Sigmoid colon (tissue), 7 donors: ENCODE measurements at places on chromosomes 3 and 15. TPM values are rescaled to one million over a fixed set of nuclear protein-coding genes. Genes with fewer than 3 reads are reported as not detected.

DNA sequence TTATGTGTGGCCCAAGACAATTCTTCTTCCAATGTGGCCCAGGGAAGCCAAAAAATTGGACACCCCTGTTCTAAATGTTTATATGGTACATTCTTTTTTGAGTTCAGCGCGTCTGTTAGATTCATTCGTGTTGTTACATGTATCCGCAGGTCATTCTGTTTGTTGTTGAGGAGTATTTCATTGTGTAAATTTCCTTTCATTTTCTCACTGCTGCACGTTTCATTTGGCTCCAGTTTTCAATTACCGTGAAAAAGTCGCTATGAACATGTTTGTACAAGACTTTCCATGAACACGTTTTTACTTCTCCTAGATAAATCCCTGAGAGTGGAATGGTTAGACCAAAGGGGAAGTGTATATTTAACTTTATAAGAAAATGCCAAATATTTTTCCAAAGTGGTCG, 7.5 kb upstream of the OPA1 start:
- H3K27me3 ChIP-seq = no peaks in the 10 kb centered on the region
- H3K4me3 ChIP-seq = no peak overlapping the region
- H3K27ac ChIP-seq = no peak overlapping the region
- H3K4me1 ChIP-seq = no peaks in the 10 kb centered on the region
- DNase-seq = no peak

GRCh38 chr15:95129574-95129973, 898.2 kb downstream of the MCTP2 start:
- H3K27ac ChIP-seq = no peak overlapping the region
- peak; percentile 73 for DNase-seq
- no peaks in the 10 kb centered on the region for H3K27me3 ChIP-seq
- H3K4me1 ChIP-seq = peaks cover 12% of the 10 kb centered on the region
- no peaks in the 10 kb centered on the region for H3K36me3 ChIP-seq

The ATP10A gene
- 3.2 TPM for polyA plus RNA-seq

DNA sequence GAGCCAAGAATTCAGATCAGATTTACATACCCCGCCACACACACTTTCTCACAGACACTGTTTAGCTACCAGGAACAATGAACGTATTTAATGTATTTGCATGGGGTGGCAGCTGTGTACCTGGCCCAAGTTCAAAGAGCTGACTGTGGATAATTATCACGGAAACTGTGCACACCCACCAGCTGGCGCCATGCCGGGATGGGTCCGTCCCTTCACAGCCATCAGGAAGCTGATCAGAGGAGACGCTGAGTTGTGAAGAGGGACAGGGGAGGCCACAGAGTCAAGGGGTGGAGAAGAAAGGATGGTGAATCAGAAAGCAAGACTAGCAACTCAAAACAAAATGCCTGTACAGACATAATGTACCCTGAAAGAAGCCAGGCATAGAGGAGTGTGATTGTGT, 13.1 kb upstream of the PLA2G4D start:
- no peak overlapping the region for H3K4me3 ChIP-seq
- no peak for DNase-seq
- H3K36me3 ChIP-seq = no peaks in the 10 kb centered on the region
- H3K27ac ChIP-seq = no peak overlapping the region

DNA sequence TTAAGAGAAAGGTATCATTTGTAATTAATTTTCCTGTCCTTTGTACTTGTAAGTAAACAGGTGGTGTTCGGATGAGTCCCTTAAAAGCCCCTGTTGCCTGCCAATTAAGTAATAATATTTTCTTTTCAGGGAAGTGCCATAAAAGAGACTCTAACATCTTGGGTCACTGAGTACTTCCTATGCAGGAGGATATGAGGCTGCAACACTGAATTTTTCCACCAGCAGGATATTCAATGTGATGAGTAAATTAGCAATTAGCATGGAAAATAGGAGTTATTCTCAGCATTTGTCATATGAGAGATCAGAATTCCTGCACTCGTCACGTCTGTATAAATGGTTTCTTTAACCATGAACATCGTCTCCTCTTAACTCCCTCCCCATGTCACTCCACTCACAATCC, 45.4 kb downstream of the WWTR1 start:
- H3K36me3 ChIP-seq = no peaks in the 10 kb centered on the region
- H3K27me3 ChIP-seq = no peaks in the 10 kb centered on the region
- H3K4me1 ChIP-seq = no peaks in the 10 kb centered on the region
- DNase-seq = no peak
- no peak overlapping the region for H3K27ac ChIP-seq

The WNT5A gene
- polyA plus RNA-seq = under 0.01 TPM
